ENCODE measurements at places on chromosomes 1 and 21.

DNA sequence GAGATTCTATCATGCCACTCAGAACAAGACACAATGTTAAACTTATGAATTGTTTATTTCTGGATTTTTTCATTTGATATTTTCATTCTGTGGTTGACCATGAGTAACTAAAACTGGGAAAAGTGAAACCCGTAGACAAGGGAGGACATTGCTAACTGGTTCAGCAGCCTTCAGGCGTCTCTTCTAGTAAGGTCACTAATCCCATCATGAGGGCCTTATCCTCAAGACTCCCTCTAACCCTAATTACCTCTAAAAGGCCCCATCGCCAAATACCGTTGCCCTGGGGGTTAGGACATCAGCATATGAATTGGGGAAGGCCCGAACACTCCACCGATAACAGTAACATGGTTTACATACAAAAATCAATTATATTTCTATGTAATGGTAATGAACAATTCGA, 247.6 kb downstream of the TM2D1 start:
- no peak for DNase-seq

DNA sequence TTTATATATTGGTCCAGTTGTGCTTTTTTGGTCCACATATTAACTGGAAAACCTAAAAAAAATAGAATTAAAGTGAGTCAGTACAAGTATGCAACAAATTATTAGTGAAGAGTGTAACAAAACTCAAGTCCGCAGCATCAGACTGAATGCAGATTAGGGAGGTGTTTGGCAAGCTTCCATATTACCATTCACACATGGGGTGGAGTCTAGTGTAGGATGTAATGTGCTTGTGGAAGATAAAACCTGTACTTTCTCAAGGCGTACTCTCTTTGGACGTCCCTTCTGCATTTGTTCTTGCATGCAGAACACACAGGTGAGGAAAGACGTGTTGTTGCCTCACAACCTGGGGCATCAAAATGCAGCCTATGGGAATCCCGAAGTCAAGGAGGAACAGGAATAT, 668.7 kb downstream of the MRPL39 start:
- no peak for DNase-seq

GRCh38 chr1:182084487-182085316, 23.2 kb upstream of the ZNF648 start:
- peak; percentile 62 for DNase-seq

DNA sequence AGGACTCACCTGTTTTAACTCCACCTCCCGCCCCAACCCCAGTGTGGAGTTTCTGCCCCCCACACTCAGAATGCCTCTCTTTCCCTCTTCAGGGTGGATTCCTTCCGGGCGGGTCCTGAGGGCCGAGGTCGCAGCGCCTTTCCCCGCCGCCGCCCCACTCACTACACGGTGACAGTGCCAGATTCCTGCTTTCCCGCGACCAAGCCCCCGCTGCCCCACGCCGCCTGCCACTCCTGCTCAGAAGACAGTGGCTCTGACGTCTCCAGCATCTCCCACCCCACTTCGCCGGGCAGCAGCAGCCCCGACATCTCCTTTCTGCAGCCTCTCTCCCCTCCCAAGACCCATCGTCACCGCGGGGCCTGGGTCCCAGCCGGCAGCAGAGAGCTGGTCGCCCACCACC, 16.7 kb downstream of the INAVA start:
- DNase-seq, result no peak

- DNase-seq, result no peak
These were observed 12.8 kb downstream of the C1orf167 start for GRCh38 chr1:11774753-11775152.

DNA sequence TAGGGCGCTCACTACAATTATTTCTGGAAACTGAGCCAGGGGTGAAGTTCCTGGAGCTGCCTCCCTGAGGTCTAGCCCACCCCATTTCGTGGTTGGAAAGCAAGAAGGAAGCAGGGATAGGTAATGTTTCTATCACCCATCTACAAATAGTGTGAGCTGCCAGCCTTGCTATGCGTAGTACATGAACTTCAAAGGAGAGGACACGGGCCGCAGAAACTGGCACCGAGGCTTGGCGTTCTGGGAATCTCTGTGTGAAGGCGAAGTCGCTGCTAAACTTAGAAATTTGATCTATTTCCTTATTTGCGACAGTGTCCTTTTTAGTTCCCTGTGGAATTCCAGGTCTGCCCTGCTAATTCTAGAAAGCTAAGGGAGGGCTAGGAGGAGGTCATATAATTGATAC, 49.6 kb upstream of the NTPCR start:
- DNase-seq, result no peak

DNA sequence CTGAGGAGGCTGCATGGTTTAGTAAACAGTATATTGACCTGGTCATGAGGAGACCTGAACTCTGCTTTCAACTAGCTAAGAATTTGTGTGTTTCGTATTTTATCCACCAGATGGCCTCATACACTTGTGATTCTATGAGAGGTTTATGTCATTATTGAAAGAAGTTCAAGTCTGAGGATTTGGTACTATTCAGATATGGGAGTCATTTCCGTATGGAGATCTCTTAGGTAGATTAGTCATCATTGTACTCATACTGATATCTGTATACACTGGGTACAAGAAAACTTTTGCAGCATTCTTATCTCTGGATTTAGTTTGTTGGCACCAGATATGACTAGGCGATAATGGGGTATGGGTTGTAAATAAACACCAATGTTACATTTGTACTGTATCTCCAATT, 26.6 kb downstream of the ATF6 start:
- DNase-seq, result no peak

DNA sequence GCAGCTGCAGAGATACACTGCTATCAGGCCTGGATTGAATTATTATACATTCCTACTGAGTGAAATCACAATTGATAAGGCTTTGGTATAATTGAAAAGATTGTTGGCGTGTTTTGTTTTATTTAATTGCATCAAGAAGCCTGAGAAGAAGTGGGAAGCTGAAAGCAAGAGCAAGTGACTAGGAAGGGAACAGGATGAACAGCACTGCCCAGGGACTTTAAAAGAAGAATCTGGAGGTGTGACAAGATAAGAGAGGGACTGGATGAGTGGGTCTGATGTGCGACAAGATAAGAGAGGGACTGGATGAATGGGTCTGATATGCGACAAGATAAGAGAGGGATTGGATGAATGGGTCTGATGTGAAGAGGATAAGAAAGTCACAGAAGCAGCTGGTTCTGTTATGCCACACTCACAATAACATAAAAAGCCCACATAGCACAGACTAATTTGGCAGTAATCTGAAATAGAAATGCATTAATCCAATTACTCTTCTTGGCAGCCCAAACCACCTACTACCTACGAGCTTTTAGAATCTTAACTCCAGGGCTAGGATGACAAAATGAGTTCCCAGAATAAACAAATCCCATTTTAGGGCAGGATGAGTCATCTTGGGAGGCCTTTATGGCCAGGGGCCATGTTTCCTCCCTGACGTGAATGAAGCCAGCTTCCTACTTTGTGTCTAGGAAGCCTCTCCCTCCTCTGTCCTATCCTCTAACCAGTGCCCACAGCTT, 129.7 kb downstream of the DUSP10 start:
- no peak for DNase-seq

GRCh38 chr21:46322351-46323226, 1.1 kb downstream of the C21orf58 start:
- no peak for DNase-seq

- DNase-seq, result no peak
These were observed 250.8 kb downstream of the FOXD2 start for GRCh38 chr1:47688461-47689296.

DNA sequence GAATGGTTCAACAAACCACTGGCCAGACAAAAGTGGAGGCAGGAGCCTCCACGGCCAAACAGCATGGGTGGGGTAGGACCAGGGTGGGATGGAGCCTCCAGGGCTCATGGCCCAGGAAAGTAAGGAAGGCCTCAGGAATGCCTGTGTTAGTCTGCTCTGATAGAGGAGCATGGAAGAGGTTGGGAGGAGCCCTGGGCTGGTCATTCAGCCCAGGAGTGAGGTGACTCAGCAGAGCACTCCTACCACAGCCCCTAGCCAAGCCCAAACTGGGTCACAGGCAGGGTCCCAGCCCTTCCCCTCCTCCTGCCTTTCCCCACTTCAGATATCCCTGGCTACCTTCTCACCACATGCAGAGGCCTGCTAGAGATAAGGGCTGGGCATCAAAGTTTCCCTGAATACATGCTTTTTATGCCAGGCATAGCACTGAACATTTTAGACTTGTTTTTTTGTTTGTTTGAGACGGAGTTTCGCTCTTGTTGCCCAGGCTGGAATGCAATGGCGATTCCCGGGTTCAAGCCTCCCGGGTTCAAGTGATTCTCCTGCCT, 3.1 kb upstream of the SHISA4 start:
- DNase-seq, result no peak

DNA sequence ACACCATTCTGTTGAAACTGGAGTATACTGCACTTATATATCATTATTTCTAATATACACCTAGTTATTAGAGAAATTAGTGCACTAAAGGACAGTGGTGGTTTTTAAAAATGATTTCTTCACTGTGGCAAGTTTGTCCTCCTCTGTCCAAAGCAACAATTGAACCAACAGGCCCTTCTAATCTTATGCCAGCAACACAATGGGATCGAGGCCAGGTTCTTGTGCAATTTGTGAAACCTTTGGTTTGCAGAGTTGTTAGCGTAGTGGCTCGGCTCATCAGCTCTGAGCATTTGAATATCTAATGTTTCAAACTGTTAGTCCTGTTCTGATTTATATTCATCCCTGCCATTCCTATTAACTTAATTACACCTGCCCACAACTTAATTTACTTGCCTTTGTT, 9.9 kb upstream of the LRRC39 start:
- DNase-seq, result no peak

- no peak for DNase-seq
These were observed 49.7 kb downstream of the KCNC4 start for GRCh38 chr1:110259770-110260169.

- no peak for DNase-seq
These were observed 81.9 kb downstream of the CASZ1 start for GRCh38 chr1:10714337-10715114.

GRCh38 chr1:97960470-97960869, 39.6 kb upstream of the DPYD start:
- DNase-seq, result no peak

- no peak for DNase-seq
These were observed 471 bp upstream of the MTF2 start for GRCh38 chr1:93078638-93078985.

DNA sequence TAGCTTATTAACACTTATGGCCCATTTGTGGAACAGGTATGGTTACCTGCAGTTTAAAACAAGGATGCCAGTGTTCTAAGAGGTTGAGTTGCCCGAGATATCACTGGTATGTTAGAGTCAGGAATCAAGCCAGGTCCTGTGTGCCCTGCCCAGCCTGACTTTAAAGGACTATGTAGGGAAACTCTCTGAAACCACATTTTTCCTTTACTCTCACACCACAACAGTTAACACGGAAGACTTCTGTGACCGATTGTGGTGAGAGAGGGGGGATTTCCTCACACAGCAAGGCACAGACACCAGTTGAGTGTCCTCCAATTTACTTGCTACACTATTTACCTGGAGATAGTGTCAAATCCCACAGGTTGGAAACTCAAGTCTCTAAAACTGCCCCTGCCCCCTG, 47.8 kb downstream of the UCK2 start:
- no peak for DNase-seq

DNA sequence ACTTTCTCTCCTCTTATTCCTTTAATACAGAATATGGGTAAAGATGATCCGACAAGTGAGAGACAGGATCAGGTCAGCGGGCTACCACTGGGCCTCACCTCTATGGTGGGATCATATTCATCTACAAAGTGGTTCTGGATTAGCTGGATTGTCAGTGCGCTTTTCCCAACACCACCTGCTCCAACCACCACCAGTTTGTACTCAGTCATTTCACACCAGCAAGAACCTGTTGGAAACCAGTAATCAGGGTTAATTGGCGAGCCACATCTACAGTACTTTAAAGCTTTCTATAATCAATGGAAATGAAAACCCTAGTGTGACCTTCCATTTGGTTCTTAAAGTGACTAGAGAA, 643 bp downstream of the NRAS start:
- DNase-seq, result no peak

DNA sequence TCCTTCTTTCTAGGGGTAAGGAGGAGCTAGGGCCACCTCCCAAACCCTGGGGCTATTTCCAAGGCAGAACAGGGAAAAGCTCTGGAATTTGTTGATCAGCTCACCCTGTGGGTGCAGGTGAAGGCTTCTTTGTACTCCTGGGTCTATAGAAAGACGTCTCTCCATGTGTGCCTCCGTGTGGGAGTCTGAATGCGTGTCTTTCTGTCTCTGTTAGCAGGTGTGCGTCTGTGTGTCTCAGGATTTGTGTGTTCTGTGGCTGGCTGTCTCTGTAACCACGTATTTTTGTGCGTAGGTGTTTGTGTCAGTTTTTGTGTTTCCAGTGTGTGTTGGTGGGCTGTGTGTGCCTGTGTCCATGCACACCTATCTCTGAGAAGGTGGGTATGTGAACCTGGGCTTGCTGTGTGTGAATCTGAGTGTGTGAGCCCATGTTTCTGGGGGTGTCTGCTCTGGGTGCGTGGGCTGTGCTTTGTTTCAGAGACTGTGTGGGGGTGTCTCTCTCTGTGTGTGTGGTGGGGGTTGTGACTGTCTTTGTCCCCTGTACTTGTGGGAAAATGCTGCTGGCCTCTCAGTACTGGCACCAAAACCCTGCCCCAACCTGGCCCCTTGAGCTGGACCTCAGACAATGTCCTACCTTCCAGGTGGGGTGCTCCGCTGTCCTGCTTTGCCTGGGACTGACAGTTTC, 12.7 kb upstream of the ETV3L start:
- DNase-seq, result no peak

- DNase-seq, result no peak
These were observed 58.8 kb downstream of the TOR1AIP2 start for GRCh38 chr1:179818743-179819173.

- no peak for DNase-seq
These were observed 1.7 kb downstream of the PCSK9 start for GRCh38 chr1:55040933-55041494.

DNA sequence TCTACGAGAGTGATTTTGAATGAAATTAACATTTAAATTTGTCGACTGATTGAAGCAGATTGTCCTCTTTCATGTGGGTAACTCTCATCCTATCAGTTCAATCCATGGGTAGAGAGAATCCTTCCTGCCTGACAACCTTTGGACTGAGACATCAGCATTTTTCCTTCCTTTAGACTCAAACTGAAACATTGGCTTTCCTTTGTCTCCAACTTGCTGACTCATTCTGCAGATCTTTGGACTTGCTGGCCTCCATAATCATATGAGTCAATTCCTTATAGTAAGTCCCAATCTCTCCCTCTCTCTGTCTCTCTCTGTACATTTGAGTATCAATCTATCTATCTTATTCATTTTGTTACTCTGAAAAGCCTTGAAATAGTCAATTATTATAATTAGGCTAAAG, 416.7 kb downstream of the LRRIQ3 start:
- DNase-seq, result no peak

DNA sequence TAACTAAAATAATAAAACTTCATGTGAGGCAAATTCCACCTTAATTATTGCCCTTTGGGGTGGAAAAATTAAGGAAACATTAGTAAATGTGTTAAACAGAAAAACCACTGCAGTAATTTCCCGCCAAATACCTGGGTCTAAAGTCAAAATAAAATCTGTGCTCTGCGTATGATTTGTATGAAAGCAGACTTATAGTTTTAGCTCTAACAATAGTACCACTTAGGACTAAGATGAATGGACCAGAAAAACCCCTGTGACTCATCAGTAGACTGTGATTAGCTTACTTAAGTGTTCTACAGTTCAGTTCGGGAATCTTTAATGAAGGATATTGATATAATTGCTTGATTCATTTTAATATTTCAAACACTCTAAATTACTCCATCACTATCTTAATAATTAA, 23.3 kb upstream of the C1orf105 start:
- no peak for DNase-seq

- no peak for DNase-seq
These were observed 178.7 kb downstream of the VAV3 start for GRCh38 chr1:107786203-107786845.

- no peak for DNase-seq
These were observed 449.0 kb upstream of the RGS18 start for GRCh38 chr1:191709215-191709614.
